CD4-positive, alpha-beta T cell treated with Interleukin-15 for 4 hours (primary cell): ENCODE measurements at places on chromosomes 4 and X.

DNA sequence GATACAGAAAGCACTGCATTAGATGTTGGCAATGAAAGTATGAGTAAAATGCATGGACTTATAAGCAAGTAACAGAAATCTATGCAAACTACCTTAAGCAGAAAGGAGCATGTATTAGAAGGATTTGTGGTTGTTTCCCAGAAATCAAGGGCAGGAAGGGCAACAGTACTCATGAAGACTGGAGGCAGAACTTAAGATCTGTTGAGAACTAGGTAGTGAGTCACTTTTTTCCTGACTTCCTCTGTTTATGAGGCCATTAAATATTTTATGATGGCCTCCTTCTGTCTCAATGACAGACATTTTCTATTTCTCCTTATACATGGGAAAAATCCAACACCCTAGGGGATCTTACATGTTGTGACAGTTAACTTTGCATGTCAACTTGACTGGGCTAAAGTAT is 398.2 kb downstream of the MID1IP1 start:
- DNase-seq, result no peak

DNA sequence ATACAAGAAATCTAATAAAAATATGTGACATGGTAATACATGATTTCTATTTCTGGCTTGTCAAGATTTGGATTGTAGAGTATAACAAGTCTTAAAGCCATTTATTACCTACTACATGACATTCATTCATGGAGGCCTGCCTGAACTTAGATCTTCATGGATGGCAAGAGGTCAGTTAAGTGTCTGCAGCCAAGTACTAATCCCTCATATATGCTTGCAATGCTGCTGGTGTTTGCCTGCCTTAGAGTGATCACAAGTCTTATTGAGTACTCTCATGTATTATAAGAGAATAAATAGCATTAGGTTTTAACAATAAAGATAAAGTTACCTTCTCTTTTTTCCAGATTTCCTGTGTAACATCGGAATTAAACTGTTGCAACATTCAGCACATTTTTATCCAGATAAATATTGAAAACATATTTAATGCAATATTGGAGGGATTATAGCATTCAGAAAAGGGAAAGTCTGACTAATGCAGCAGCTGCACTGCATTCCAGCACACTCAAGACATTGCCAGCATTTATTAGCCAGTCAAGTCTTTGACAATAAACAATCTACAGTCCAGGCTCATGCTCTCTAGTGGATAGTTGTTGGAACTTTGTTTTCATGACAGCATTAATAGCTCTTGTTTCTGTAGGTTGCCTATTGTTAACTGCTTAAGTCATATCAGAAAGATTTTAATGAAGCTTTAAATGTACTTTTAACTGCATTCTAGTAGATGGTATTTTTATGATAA is 737.1 kb downstream of the FAT4 start:
- DNase-seq, result no peak

DNA sequence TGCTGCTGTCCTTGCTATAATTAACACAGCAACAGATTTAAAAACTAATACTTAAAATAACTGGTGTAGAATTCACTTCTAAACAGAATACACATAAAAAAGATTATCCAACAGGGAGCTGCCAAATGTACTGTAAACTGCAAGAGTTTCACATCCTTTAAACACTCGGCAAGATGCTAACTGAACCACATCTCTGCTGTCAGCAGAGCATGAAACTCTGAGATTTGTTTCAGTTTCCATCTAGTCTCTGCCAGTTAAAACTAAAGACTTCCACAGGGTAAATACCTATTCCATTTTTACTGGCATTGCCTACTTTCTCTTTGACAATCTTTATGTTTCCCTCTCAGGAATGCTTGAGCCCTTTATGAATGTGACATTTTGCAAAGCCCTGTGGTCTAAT is 127.7 kb downstream of the SLC7A11 start:
- no peak for DNase-seq

GRCh38 chrX:44723426-44723825 is 120.4 kb upstream of the DUSP21 start:
- DNase-seq, result no peak

DNA sequence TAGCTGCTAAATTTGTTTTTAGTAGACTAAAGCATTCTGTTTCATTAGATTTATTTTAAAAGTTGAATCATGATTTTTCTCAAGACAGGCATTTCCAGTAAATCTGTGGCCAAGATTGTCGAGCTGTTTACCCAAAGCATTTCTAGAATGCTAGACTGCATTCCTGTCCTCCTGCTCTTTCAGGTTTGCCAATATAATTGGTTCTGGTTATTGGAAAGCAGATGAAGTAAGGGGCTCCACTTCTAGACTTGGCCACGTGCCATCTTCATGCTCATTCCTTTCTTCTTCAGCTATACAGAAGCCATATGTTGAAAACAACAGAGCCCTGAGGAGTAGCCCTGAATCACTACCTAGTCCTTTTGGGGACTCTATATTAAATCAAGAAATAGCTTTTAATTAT is 62.5 kb downstream of the PGRMC2 start:
- DNase-seq, result no peak
